ENCODE measurements at places on chromosomes 3 and 15.

DNA sequence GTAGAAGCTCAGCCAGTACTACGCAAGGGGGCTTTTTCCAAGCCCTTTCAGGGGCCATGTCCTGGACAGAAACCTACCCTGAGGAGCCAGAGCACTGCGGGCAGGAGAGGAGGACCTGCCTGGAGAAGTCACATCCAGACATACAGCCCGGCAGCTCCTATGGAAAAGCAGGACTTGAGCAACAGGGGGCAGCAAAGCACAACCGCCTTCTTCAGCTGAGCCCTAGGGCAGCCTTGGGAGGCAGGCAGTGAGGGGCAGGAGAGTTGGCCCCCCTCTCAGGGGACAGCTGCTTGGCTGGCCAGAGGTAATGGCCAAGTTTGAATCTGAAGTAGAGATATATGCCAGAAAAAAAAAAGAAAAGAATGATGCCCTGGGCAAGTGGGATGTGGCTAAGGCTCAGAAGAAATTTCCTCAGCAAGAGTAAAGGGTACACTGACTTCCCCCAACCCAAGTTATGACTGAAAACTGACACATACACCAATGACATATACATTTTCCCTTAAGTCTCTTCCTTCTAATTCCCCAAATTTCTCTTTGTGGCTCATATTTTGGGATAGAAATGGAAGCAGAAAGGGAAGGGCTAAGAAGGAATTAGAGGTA is 56.9 kb downstream of the CYP19A1 start:
- DNase-seq, result peak; percentile 30

GRCh38 chr3:76673171-76673570 is 366.7 kb upstream of the ROBO2 start:
- no peak for DNase-seq

DNA sequence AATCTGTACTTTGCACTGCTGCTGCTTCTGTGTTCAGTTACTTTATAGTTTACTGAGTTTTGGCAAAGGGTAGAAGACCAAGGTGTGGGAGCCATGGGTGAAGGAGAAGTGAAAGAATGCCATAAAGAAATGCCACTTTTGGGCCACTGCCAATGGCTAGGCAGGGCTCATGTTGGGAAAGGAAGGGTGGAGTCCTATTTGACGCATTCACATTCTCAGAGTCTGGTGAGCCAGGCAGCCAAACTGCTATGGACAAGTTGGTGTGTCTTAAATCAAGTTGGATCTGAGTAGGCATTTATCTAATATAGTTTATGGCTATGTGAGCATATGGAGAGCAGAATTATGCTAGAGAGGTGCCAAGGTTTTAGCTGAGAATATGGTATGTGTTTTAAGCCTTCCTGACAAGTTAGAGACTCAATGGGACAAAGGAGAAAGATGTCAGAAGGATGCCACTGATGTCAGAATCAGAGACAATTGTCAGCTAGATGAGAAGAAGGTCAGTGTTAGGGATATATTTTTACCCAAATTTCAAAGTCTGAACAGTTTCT is 296.1 kb downstream of the AGBL1 start:
- DNase-seq, result no peak

DNA sequence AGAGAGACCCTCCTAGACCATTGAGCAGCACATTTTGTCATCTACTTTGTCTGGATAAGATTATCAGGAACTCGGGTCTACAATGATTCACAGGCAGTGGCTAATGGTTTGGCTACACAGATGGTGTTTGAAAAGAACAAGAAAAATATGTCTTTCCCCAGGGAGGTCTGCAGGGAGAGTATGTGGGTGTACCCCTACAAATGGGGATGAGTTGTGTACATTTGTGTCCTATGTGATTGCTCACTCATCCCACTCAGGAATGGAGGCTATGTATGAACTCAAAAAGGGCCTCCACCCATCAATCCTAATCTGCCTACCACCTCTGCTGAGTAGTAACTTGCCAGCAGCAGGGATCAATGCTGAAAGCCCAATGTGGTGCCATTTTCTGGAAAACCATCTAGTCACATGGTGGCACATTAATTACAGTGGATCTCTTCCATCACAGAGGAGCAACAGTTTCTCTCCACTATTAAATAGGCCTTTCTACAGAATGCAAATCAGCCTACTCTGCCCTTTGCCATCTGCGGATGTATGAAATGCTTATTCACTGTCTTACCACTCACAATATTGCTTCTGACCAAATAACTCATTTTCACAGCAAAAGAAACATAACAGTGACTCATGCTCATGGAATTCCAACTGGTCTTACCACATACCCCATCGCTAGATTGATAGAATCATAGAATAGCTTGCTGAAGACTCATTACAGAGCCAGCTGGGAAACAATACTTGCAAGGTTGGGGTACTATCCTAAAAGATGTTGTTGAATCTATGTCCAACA is 48.3 kb upstream of the TRIM42 start:
- no peak for DNase-seq

DNA sequence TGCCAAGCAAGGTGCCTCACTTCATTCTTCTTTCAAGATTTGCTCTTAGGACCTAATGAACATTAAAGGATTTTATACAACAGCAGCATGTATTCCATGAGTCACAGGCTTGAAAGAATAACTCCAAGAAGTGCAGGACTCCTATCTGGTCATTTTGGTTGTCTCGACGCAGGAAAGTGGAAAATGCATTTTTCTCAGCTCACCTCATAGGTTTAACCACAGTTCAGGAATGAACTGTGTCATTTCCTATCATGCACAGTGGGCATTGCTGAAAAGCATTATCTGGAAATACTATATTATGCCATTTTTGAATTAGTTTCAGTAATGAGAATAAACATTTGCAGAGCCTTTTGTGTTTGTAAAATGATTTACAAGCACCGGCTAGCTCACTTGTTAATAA is 98.7 kb upstream of the BFSP2 start:
- no peak for DNase-seq

DNA sequence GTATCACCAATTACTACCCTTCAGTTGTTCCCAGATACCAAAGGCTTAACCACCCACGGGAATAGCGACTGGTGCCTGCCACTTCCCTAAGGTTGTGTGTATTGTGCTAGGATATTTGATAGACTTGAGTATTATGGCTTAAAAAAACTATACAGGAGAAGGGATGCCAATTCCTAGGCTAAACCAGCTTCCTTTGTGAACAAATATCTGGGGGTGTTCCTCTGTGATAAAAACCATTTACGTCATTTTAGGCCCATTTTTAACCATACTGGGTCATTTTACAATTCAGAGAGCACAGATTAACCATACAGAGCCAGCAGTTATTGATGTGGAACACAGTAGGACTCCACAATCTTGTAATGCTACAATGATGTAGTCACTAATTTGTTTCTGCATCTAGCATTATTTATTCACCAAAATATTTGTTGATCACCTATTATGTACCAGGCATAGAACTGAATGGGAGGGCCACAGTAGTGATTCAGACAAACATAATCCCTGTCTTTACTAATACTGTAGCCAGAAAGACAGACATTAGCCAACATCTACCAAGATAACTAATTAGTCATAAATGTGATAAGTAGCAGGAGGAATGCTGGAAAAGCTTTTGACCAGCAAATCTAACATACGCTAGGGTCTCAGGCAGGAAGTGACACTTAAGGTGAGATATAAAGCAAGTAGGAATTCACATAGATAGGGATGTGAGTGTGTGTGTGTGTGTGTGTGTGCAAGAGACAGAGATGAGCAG is 184.8 kb downstream of the MECOM start:
- DNase-seq, result no peak

- peak; percentile 41 for DNase-seq
Measured at GRCh38 chr3:6799264-6799915, 61.5 kb upstream of the GRM7 start.

GRCh38 chr15:78999636-79000035 is 54.8 kb upstream of the CTSH start:
- DNase-seq, result no peak

DNA sequence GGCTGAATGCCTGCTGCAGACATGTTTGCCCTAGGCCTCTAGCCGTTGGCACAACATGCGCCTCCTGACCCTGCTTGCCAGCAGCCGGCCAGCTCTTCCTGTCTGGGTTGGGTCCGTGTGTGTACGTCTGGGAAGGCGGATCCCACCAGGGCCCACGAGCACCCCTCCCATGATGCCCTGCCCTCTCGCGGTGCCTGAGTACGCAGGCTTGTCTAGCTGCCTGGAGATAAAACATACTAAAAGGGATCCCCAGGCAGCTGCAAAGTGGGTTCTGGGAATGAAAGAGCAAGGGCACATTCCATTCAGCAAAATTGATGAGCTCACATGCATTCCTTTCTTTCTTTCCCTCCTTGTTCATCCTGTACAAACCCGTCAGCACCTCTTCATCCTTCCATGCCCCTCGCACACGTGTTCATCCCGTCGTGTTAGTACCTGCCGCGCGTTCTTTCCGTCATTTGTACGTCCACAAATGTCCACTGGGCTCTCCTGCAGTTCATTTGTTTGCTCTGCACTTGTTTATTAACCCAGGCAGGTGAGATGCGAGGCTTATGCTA is 74.3 kb downstream of the FBLN2 start:
- DNase-seq, result no peak

DNA sequence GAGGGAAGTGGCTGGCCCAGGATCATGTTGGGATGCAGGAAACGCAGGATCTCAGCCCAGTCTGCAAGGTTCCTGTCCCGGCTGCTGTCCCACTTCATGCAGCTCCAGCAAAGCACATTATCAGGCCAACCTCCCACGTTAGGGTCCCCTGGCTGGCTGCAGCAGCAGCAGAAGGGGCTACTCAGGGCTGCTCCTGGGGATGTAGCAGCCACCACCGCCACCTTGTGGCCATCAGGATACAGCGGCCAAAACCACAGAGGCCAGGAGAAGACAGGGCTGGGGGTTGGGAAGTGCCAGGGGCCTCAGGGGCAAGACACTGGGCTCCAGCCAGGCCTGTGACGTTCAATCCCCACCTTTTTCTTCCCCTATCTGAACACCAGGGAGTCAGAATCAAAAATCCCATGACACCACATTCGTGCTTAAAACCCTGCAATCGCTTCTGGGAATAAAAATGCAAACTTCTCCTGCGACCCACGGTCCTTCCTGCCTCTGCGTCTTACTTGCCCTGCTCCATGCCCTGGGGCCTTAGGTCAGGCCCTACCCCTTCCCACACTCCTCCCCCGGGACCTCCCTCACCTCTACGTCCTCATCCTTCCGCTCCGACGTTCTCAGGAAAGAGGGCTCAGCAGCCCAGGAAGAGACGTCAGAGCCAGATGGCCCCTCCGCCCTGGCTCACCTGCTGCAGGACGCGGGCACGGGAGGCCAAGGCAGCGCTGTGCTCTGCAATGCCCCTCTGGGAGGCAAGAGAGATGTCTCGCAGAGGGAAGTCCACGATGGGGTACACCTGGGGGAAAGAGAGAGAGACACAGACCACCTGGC is 21.5 kb downstream of the SSUH2 start:
- DNase-seq, result peak; percentile 57

DNA sequence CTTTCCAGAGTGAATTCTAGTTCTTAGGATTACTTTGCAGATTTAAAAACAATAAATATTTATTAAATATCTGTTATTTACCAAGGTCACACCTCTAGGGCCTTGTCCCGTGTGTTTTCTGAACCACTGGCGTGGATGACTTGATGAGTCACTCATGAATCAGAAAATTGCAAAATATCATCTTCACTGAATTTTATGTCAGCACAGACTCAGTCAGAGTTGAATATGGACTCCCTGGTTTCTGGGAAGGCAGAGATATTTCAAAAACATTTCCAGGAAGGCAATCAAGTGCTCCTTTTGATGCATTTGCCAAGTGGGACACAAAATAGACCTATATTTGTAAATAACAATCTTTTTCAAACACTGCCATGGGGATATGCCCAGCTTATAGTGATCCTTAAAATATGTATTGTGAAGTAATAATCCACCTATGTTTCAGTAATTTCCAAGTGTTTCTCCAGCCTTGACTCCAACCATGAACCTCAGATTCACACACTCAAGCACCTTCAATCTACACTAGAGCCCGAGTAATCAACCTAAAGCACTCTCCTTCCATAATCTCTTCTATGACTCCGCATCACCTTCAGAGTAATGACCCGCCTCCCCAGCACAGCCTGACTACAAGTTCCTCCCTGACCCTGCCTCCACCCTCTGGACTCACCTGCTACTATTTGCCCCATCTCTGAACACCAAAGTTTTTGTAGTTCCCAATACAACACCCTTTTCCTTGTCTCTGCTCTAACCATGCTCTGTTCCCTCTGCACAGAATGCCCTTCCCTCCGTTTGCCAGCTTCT is 24.3 kb downstream of the DPH3 start:
- DNase-seq, result peak; percentile 44

GRCh38 chr15:57358571-57358970 is 17.7 kb upstream of the CGNL1 start:
- DNase-seq, result no peak

DNA sequence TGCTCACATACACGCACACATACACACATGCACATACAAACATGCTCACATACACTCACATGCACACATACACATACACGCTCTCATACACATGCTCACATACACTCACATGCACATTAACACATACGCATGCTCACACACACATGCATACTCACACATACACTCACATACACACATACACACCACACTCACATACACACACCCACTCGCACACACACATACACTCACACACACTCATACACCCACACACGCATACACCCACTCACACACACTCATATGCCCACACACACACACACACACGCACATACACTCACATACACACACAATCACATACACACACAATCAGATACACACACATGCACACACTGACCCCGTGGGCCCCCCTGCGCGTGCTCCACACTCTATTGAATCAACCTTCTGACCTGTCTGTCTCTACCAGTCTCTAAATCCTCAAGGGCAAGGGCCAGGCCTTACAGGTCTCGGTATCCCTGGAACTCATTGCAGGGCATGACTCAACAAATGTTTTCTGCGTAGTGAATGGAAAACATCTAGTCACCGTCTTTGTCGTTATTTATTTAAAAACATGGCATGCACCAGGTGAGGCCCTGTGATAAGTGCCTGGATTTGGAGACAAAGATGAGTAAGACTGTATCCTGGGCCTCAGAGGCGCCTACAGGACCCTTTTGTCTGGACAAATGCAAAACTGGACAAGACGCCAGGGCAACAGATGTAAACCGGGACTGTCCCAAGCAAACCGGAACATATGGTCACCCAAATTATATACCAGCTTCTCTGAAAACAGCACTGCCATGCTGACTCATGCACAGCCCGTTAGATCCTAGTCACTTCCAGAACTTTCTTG is 41.8 kb downstream of the GRK7 start:
- no peak for DNase-seq

DNA sequence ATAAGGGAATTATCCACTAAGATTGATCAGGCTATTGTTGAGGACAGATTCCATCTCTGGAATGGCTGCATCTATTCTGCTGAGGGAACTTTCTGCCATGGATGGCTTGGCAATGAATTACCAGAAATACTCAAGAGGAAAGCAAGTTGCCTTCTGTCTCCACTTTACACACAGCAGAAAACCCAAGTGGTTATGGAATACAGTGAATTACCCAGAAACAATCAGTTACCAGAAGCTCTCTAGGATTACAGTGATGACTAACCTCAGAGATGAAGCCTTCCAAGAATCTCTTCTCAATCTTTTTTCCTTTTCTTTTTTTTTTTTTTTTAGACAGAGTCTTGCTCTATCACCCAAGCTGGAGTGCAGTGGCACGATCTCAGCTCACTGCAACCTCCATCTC is 183.3 kb downstream of the WDR76 start:
- no peak for DNase-seq

GRCh38 chr3:172415323-172415722 is 32.9 kb downstream of the GHSR start:
- no peak for DNase-seq

- no peak for DNase-seq
Measured at GRCh38 chr3:3509665-3510064, 289.6 kb upstream of the LRRN1 start.

Data from activated CD4-positive, alpha-beta T cell treated with anti-CD3 and anti-CD28 coated beads, Interleukin-10, Interleukin-2, amounts not matched to agents 100 ng/mL and 50 ng/mL, durations not matched to agents 16 hours and 8 hours (primary cell).